Mammary epithelial cell (primary cell): ENCODE measurements at places on chromosomes 2 and 18. TPM values are rescaled to one million over a fixed set of nuclear protein-coding genes. Genes with fewer than 3 reads are reported as not detected.
A peak's percentile ranks its signal among the peaks of the same experiment; 100 is the strongest.

Gene SPP2
- not detected in 2 replicates for total RNA-seq

DNA sequence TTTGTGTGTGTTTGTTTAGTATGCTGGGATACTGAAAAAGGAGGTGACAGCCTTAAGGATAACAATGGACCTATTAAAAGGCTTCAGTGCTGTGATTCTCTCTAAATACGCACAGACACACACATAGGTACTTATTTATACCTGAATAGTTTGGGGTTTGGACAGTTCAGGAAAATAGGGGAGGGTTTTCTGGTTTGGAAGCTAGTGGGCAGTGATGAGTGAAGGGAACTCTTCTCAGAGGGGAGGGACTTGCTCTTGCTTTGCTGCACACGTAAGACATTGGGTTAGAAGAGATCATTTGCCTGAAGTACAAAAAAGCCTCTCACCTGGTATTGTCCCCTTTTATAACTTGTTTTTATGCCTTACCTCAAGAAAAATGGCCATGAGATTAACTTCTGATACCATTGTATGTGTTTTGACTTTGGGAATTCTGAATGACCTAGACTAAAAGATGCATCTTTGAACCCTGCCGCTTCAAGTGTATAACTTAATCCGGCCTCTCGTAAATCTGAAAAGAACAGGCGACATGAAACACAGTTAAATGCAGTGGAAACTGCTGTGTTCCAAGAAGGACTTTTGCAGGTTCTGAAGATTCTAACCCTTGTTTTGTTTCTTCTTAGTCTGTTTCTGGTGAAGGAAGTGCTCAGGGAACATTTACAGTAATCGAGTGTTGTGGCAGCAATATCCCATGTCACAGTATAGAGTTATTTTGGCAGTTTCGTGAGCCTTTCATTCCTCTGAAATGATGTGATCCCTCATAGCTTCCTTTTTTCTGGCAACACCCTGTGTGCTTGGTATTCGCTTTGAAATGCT is 2.5 kb downstream of the CRIM1 start:
- DNase-seq = peak; percentile 84

- peak; percentile 44 for DNase-seq
These were observed 9.6 kb upstream of the PELI1 start for GRCh38 chr2:64153811-64154210.

DNA sequence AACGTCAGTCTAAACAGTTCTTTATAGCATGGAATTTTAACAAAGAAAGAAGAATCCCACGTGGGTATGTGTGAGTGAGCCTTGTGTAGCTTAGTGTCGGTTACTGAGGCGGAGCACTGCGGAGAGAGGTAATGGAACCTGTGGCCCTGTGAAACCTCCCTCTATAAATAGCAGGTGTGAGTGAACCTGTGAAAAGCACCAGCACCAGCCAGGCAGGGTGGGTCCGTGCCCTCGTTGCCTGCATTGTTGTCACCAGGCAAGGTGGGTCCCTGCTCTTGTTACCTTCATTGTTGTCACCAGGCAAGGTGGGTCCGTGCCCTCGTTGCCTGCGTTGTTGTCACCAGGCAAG is 4.7 kb downstream of the CTDP1 start:
- no peak for DNase-seq

DNA sequence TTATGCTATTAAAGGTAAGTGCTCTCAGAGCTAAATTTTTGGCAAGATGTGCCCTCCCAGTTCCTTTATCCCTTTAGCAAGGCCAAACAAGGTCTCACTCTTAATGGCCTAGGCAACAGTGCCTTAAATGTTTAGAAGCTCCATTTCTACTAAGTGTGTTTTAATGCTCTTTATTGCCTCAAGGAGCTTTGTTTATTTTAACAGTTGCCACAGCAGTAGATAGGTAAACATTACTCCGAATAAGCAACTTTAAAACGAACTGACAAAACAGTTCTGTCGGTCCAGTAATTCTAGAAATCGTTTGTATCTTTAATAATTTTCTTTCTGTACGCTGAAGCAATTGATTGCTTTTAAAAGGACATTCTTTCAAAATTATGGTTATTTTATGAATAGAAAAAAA is 74.5 kb downstream of the PIEZO2 start:
- no peak for DNase-seq

- no peak for DNase-seq
These were observed 132.6 kb downstream of the SH3BP4 start for GRCh38 chr2:235084424-235084823.

Gene STARD6
- 0.49 TPM in 1 of 2 replicates, not detected in the other for total RNA-seq

DNA sequence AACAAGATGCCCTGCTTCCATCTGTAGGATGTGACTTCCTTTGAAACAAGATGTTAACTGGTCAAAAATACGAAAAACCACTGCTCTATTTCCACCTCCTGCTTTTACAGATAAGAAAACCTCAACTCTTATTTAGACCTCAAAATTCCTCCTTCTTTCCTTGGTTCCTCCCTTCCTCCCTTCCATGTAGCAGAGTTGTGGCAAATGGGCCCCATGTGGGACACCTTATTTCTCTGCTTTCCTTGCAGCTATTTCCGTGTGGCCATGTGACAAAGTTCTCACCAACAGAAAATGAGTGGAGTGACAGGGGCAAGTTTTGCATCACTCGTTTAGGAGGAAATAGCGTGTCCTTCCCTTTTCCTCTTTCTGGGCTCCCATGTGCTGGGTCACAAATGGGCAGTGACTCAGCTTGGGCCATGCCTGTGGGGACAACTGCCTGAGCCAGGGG is 69.4 kb upstream of the SMAD2 start:
- no peak for DNase-seq

Gene SIX2
- total RNA-seq = not detected

- no peak for DNase-seq
These were observed 287.3 kb upstream of the REV1 start for GRCh38 chr2:99776906-99777646.

DNA sequence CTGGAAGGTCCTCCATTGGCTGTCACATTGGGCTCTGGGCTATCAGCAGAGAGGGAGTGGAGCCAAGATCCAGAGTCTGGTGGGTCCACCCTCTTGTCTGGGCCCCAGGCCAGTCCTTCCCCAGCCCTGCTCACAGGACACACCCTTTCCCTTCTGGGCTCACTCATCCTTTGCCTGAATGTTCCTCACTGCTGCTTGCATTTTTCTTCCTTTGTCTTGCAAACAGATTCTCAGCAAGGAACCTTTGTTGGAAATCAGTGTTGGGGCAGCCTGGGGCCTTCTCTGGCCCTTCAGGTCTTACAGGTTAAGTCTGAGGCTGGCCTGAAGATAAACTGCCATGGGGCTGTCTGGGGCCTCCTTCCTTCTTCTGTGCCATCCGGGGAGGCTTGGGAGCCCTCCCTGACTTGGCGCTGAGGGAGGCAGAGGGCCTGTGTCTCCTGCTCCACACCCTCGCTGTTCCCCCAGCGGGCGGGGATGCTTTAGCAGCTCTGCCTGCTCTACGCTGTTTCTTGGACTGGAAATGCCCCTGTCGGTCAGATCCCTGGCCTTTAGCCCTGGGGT is 11.5 kb upstream of the CELF4 start:
- no peak for DNase-seq

DNA sequence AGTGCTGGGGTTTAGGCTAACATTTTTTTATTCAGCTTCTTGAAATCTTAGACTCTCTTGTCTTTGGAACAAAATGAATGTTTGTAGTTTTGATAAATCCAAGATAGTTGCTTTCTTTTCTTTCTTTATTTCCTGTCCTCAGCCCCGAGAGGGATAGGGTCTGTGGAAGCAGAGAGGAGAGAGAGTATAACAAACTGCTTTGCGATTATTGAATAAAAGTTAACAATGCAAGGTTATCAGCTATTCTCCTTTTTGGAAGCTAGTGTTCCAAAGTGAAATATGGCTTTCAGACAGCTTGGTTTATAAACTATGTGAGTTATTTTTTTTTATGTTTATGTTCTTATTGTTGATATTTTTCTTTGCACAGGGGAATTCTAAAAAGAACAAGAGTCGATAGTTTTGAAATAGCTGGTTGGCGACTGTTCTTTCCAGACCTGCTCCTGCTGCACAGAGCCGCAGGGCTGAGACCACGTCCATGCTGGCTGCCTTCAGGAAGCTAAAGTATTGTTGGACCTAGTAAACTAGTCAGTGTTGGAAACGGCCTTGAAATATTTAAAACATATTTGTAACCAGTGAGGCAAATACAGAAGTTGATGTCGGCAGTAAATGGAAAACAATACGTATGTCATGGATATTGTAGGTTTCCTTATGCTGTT is 15.5 kb upstream of the STON1 start:
- no peak for DNase-seq

- peak; percentile 56 for DNase-seq
These were observed 36.8 kb upstream of the EML4 start for GRCh38 chr2:42132191-42132965.

GRCh38 chr2:9961013-9961412 is 9.5 kb downstream of the GRHL1 start:
- no peak for DNase-seq

GRCh38 chr2:14756122-14756541 is 123.6 kb downstream of the LRATD1 start:
- peak; percentile 23 for DNase-seq

GRCh38 chr2:144516411-144516980 is 3.4 kb downstream of the ZEB2 start:
- peak; percentile 16 for DNase-seq

DNA sequence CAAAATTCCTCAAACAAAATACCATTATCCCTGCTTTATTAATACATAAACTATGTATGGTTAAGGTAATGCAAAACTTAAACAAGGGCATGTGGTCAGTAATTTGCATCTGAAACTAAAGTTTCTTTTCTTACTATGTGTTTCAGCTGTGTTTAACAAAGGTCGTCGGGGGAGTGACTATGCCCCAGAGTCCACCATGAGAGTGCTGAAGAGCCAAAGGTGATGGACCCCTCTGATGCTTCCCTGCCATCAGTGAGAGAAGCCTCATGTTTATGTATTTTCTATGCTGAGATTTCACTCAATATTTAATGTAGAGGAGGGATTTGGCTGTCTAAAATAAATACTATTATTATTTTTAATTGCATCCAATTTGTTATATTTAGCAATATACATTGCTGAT is 707.2 kb upstream of the REG3G start:
- DNase-seq = no peak

Gene ARHGAP28
- 9.0 TPM for total RNA-seq

GRCh38 chr2:110126086-110126773 is 10.6 kb upstream of the MALL start:
- DNase-seq = peak; percentile 68

DNA sequence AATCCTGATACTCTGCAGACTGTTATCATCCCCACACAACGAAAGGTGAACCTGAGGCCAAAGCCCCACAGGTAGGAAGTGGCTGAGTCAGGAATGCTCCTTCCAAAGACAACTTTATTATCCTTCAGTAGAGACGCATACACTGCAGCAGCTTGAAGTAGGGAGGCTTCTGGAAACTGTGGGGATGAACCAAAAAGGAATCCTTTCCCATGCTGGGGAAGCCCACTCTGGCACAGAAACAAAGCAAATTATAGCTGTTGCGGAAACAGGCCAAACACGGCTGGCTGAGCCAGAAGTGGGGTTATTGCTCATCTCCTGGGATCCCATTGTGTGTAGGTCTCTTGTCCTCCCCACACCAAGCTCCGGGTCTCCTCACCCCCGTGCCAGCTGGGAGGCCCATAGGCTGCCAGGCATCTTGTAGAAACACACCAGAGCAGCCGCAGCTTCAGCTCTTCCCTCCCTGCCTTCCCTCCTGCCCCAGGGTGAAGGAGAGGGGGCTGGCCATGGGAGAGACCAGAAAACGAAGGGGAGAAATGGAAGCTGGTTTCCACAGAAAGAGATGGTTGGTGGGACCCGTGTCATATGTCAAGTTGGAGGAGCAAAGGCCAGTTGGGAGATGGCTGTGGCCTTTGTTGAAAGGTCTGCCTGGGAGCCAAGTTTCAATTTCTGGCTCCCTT is 176.9 kb upstream of the NABP1 start:
- DNase-seq = peak; percentile 48

DNA sequence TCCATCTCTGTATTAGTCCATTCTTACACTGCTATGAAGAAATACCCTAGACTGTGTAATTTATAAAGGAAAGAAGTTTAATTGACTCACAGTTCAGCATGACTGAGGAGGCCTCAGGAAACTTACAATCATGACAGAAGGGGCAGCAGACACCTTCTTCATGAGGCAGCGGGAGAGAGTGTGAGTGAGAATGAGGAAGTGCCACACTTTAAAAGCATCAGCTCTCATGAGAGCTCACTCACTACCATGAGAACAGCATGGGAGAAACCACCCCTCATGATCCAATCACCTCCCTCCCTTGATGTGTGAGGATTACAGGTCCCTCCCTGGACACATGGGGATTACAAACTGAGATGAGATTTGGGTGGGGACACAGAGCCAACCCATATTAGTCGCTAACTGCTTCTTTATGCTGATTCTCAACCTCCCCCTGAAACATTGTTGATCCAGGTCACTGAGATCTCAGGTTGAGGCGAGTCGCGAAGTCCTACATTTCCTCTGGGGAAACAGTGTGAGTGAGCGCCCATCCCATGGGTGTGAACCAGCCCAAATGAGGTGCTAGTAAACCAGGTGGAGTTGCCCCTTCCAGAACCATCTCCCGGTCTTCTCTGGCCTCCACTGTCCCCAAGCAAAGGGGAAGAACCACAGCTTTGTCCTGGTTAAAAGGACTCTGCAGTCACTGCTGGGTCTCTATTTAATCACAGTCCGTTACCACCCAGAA is 123.8 kb downstream of the CAPN13 start:
- DNase-seq = no peak

Gene ANAPC1
- 65.3 and 70.0 TPM in 2 replicates for total RNA-seq

Gene RBM44
- 0.14 and 0.27 TPM in 2 replicates for total RNA-seq

GRCh38 chr2:232219496-232219870 is 159.1 kb upstream of the ALPP start:
- no peak for DNase-seq

- peak; percentile 86 for DNase-seq
These were observed 7.5 kb upstream of the SP3 start for GRCh38 chr2:173972636-173973035.

DNA sequence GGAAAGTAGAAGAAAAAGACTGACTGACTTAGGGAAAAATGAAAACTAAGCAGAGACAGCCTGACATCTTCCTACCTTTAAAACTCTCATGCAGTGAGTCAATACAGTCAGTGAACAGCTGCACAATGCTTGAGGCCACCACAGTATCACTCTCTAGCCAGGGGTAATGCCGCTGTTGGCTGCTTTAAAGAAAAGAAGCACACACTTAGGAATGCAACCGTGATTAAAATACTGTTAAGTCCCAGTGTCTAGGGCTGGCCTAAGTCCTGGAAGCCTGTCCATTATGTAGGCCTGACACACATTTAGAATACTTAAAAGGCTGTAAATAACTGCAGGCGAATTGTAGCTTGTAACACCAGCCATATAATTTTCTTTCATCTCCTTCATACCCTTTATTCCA is 50.7 kb downstream of the SIGLEC15 start:
- DNase-seq = no peak

GRCh38 chr18:11119550-11119949 is 29.8 kb downstream of the PIEZO2 start:
- no peak for DNase-seq

DNA sequence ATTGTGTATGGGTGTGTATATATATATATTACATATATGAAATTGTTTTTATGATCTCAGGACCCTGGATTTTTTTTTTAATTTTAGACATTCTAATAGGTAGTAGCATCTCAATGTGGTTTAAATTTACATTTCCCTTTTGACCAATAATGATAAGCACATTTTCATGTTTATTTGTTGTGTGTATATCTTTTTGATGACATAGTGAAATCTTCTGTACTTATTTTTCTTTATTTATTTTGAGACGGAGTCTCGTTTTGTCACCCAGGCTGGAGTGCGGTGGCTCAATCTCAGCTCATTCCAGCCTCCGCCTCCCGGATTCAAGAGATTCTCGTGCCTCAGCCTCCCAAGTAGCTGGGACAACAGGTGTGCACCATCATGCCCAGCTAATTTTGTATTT is 35.1 kb upstream of the CYBRD1 start:
- DNase-seq = no peak

Gene KLHL41
- 0.16 and 0.35 TPM in 2 replicates for total RNA-seq

GRCh38 chr18:42412896-42413295 is 457.9 kb downstream of the PIK3C3 start:
- DNase-seq = peak; percentile 11

Gene SYT4
- not detected for total RNA-seq
